SK-MEL-5 (cell line): ENCODE measurements at places on chromosomes 4 and X.

DNA sequence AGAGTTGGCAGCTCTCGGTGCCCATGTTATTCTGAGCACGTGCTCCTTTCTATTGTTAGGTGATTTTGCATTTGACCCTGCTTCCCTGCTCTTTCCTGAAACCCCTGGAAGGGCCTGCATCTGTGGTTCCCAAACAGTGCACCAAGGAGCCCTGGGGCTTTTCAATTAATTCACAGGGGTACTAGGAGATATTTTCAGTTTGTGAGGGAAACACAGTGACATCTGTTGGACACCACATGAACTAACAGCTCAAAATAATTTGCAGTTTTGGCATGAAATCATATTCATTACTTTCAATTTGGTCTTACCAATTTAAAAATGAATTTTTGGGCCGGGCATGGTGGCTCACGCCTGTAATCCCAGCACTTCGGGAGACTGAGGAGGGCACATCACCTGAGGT, 156.6 kb downstream of the GATB start:
- DNase-seq = peak; percentile 28

- DNase-seq = no peak
Observed at GRCh38 chr4:120682981-120683380, 239.5 kb downstream of the PRDM5 start.

- DNase-seq = peak; percentile 66
Observed at GRCh38 chr4:5051278-5052203, at the start of gene STK32B. Gene STK32B, plus strand, starts transcription at chr4:5051480.

- no peak for DNase-seq
Observed at GRCh38 chr4:102878901-102879300, 10.1 kb downstream of the CISD2 start.

DNA sequence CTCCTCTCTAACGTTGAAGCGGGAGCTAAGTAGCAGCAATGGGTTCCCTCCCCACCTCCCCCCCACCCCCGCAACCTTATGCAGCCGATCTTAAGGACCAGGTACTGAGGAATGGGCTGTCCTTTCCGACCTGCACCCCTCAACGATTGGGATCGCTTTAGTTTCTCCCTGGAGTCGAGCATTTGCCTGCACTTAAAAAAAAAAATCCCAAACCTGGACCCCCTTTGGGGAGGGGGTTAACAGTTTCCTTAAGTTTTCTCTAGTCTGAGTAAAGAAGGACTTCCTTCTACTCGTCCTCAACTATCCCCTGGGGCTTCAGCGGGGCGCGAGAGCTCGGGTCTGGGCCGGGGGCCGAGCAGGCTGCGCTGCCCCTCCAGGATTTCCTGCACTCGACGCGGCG, 25.7 kb upstream of the BCORL1 start:
- DNase-seq = no peak

DNA sequence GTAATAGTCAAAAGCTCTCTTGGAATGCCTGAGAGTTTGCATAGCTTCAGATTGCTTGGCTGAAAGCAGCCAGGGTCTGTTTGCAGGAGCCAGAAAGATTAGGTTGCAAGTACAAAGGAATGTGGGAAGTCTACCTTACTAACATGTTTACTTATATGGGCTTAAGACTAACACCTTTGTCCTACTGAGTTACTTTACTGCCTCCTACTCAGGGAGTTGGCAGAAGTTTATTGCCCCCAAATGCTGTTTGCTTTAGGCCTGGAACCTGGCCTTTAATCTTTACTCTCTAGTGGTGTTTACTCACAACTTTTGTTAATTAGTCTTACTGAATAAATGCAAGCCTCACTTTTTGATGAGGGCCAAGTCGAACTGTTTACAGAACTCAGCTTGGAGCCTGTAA, 219.4 kb upstream of the ZC4H2 start:
- no peak for DNase-seq

DNA sequence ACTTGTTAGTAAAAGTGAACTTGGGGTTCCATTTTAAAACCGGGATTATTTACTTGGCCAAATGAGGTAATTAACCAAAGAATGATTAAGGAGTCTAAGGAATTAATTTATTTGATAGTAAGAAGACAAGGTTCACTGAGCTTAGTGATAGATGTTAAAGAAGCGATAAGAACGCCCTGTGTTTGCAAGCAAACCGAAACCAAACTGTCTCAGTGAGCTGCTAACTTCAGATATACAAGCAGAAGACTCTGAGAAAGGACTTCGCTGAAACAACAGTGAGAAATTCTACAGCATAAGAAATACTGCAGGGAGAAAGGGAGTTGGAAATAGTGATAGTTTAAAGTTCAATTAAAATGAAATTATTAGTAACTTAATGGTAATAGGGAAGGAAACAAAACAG, 37.6 kb upstream of the SHISA3 start:
- DNase-seq = no peak

DNA sequence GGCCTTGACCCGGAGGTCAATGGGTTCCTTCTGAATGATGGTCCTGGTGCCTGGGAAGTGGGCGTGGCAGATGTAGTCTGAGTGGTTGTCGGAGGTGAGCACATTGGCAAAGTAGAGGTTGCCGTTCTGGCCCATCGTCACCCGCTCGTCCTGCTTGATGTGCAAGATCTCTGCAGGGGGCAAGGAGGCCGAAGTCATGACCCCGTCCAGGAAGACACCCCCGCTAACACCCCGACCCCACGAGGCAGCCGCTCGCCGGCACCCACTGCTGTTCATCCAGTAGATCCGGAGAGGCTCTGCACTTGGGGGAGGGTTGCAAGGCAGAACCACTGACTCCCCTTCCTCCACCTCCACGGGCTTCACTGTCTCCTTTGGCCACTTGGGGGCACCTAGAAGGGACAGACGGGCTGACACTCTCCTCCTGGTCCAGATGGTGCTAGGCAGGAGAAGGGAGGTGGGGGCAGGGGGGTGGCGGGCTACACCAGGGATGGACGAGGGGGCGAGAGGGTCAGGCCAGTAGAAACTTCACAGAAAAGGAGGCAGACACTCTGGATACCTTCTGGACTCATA, 15.1 kb downstream of the L1CAM start:
- no peak for DNase-seq

DNA sequence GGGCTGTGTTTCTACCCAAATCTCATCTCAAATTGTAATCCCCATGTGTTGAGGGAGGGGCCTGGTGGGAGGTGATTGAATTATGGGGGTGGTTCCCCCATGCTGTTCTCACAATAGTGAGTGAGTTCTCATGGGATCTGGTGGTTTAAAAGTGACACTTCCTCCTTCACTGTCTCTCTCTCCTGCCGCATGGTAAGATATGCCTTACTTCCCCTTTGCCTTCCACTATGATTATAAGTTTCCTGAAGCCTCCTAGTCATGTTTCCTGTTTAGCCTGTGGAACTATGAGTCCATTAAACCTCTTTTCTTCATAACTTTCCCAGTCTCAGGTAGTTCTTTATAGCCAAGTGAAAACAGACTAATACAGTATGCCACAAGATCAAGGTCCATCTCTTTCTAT, 70.0 kb upstream of the MSX1 start:
- DNase-seq = no peak

GRCh38 chr4:53455766-53456165, 78.3 kb downstream of the FIP1L1 start:
- DNase-seq = no peak

- DNase-seq = no peak
Observed at GRCh38 chrX:8668813-8669212, 63.1 kb downstream of the ANOS1 start.

DNA sequence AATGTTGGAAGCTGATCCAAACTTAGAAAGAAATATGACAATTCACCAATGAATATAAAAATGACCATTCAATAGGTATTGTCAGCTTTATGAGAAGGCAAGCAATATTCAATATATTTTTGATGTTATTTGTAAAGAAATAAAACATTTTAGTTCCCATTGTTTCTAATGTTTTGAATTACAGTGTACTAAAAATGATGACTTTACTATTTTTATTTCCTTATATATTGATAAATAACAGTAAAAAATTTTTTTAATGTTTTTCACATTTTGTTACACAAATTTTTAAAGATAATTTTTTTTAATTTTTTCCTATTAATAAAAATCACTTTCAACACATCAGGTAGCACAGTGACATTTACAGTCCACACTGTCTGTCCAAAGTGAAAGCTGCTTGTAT, 565.5 kb upstream of the FAM241A start:
- no peak for DNase-seq

DNA sequence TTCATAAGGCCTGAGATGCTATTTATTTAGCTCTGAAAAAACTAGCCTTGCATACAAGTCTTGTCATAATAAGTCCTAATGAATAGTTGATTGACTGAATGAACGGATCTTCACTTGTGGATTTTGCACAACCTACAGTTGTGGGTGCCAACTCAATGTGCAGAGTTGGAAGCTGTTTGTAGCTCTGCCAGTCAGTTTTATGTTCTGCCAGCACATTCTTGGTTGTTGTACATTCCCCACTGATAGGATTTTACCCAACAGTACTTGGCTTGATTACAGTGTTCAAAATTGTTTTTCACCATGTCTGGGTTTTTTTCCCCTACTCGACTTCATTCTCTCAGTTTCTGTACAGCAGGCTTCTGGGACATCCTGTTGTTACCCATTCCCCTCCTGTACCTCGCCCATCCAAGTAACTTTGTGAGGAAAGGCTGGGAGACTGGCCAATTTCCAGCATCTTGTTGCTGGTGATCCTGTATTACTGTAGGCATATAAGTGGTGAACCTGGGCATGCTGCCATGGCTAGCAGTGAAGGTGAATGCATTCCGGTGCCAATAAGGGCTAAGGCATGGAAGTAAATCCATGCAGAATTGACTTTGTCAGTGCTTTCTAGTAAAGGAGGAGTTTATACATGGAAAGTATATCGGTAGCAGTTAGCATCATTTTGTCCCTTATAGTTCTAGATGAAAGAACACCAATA, 22.8 kb downstream of the IL1RAPL1 start:
- no peak for DNase-seq

DNA sequence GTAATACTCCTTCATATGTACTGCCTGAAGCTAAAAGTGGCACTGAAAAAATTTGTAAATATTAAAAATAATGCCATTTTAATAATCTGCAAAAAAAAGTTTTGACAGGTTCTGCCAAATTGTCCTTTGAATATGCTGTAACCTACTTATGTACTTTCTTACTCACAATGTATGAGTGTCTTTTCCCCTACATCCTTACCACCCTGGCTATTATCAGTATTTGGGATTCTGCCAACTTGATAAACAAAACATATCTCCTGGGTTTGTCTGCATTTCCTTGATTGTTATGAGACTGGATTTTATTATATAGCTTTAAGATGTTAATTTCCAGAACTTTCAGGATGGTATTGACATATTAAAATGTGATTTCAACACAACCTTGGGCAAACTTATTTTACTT, 187.9 kb downstream of the CHM start:
- DNase-seq = no peak

DNA sequence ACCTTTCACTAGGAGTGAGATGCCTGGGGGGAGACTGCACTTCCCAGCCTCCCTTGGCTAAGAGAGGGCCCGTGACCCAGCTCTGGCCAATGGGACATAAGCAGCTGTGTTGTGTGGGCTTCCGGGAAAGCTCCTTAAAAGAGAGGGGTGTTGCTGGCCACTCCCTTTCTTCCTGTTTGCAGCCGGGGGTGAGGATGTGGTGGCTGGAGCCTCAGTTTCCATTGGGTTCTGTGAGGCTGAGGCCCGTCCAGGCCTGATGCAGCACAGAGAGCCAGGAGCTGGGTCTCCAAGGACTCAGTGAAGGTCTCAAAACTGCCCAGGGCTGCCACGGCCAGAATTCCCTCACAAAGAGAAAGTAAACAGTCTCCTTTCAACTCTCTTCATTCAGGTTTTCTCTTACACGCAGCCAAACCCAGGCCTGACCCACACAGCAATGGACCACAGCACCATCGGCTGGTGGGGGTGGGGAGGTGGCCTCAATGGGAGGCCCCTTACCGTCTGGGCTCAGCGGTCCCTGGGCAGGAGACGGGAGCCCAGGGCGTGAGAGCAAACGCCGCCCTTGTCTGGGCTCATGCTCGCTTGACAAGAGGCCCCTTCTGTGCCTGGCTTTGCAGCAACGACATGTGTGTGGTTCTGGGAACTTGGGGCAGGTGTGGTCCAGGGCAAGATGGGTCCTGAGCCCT, 6.6 kb downstream of the NKX1-1 start:
- DNase-seq = no peak

GRCh38 chr4:168411318-168412150, 68.8 kb downstream of the DDX60L start:
- no peak for DNase-seq

DNA sequence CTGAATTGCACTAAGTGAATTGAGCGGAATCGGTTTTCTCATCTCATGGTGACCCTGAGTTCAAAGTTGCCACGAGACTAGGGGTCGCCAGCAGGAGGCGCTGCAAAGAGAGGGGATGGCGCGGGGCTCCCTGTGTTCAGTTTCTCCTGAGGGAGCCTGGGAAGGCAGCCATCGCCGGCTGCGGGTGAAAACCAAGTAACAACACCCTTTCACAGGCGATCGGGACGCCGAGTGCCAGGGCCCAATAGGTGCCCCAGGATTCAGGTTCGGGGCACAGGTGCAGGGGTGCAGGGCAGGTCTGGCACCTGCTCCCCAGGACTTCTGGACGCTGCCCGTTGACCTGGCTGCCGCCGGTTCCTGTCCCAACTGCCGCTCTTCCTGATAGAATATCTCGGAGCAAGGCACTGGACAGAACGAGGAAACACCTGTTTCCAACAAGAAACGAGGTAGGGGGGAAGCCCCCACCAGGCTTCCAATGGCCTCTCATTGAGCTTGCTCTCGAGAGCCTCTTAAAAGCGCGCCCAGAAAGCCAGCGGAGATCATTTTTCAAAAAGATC, 1.1 kb upstream of the FGF16 start:
- DNase-seq = no peak

- DNase-seq = peak; percentile 43
Observed at GRCh38 chrX:18973527-18974192, 10.3 kb downstream of the PHKA2 start.

DNA sequence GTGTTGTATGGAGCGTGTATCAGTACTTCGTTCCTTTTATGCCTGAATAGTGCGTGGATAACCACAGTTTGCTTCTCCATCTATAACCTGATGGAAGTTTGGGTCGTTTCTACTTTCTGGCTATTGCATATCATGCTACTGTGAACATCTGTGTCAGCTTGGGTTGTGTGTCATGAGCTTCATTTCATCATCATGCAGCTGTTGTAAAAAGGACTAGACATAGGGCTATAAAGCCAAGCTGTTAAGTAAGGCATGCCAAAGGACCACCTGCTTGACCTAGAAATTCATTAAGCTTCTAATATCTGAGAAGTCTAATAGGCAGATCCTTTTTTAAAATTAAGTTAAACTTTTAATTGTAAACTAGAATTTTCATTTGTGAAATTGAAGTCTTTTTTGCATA, 18.4 kb downstream of the SMS start:
- no peak for DNase-seq
